Activated CD4-positive, alpha-beta T cell treated with anti-CD3 and anti-CD28 coated beads, Interleukin-2, amount 50 U/mL, for 16 hours (primary cell): ENCODE measurements at places on chromosomes 3 and 15.

GRCh38 chr15:90306560-90306959 is 41.1 kb downstream of the NGRN start:
- DNase-seq = peak; percentile 80

DNA sequence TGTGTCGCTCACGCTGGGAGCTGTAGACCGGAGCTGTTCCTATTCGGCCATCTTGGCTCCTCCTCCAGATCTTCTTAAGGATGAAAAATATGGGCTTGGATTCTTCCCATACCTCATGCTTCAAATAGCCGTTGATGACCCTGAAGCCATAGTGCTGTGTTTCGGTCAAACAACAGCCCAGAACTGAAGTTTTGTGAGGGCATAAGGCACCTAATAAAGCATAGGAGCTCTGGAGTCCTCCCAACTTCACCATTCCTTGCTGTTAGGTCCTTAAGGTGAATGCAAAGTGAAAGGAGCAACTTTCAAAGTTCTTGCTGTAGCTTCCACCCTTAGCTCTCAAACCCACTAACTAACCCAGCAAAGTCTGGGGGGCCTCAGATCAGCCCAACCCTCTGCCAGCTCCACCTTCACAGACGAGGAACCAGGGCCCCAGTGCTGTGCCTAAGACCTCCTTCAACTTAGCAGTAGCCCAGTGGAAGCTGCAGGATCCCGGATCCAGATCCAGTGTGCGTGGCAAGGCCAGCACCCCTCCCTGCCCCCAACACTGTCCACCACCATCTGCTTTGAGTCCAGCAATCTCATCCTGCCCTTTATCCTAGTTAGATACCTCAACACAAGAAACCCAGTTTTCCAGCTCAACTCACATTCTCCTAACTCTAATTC is at the start of gene GRK7:
GRK7 (plus strand) TSS at position 321 of the 663 bp plus-strand sequence. CDS start 14,877 bp downstream, outside the sequence.
- DNase-seq = no peak

DNA sequence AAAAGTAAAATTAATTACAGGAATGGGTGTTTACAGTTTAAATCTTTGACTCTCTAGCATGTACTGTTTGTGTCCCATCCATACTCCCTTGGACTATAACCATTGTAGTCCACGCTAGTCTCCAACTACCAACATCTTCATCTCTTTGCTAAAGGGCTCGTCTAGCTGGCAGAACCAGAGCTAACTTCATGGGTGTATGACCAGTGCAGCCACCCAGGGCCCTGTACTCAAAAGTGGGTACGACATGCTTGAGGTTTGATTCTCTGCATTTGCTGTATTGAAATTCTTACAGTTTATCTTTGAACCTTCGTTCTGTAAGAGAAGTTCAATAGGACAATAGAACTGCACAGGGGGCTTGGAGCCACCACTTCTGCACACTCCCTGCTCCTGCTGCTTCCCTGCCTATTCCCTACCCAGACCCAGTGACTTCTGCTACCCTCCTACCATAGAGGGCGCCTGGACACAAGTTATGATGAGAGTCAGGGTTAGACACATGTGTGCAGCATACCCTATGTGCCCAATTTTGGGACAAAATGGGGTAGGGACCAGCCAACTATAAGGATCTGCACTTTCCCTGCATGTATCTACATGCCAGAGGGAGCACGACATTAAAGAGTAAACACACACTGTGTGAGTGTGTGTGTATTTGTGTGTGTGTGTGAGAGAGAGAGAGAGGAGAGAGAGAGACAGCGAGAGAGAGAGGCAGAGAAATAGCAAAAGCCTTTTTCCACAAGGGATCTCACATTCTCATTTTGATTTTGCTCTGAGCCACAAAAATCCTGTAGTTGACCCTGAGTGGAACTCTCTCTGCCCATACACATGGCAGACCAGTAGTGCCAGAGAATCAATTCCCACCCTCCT is 59.0 kb upstream of the NECTIN3 start:
- DNase-seq = peak; percentile 13

DNA sequence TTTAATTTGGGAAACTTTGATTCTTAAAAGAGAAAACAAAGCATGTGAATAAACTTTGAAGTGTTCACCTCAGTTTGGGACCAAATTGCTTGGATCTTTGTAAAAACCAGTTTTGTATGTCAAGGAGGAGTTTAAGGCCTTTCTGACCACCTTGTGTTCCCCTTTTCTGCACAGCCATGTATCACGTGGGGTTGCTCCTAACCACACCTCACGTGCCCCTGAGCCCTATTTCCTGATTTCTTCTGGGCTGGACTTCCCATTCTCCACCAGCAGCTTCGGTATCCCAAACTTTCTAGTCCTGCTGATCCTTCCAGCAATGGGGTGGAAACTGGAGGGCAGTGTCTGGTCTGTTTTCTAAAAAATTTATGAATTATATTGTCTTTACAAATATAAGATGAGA is 76.4 kb upstream of the STT3B start:
- DNase-seq = no peak

DNA sequence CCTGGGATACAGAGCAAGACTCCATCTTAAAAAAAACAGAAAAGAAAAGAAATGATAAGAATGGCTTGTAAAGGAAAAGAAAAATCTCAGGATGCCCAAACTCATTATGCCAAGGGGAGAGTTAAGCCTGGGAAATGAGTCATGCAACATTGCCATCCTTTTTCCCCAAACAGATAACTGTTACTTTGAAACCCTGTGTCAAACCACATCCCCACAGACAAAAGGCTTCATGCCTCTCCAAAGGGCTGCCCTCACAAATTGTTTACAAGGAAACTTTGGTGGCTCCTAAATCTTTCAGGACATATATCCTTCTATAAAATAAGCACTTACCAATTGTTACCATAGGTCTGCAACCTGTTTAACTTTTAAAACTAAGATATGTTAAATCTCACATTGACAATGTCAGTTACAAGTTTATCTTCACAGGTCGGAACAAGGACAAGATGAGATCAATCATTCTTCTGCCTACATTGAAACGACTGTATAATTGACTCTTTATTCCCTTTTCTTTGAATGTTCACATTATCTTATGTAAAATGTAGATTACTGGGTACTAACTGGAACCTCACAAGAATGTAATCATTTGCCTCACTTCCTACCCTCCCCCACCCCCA is 18.6 kb upstream of the SENP7 start:
- peak; percentile 46 for DNase-seq

DNA sequence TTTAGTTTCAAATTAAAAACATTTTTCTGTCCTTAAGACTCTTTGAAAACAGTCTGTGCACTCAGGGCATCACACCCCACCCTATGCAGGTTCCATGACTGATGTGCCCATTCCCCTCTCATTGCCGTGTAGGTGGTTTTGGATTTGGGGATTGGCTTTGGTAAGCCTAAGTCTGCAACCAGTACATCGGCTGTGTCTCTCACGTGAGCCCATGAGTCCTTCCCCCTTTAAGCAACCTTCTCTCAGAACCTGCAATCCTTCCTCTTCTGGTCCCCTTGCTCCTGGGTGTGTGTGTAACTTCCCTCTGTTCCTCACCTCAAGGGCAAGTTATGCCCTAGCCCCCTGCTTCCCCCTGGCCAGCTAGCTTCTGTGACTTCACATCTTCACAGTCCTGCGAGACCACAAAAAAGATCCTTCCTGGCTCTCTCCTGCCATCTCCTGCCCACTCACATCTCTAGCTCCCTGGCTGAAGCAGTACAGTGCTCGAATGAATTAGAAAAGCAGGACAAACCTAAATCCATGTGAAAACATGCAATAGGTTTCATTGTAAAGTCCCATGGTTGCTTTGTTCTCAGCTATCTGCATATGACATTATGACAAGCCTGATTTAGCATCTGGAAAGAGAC is 126.7 kb downstream of the UACA start:
- DNase-seq = no peak

DNA sequence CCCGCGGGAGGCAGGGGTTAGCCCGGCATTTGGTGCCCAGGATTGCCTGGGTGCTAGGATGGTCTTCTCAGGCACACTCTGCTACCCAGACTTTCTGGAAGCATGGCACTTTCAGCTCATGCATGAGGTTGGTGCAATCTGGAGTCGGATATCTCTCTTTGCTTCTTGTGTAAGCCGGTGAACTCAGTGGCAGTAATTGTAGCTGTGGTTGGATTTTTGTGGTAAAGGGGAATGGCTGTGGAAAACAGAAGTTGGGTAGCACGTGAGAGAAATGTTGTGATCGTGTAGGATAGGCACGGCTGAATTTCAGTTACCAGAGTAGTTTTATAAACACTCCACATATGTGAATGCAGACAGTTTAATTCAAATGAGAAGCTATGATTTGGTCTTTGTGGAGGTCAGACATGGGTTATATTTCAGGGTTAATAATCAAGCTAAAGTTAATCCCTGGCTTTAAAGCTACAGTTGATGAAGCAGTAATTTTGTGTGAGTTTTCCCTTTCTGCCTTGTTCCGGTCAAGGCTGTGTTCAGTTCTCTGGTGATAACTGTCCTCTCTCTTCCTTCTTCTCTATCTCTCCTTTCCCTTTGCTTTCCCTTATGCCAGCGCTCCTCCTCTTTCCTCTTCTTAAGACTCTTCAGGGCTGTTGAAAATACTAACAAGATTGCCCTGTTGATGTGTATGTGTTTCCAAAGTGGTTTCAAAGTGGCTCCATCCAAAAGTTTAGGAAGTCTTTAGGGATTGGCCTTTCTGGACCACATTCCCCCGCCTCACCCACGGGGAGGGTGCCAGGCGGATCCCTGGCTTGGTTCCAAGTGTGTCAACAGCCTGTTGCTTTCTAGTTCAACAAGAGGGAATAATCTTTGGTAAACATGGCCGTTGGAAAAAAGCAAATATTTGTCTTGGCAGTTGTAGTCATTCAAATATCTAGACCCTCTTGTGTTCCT is 404.6 kb upstream of the C2CD4B start:
- no peak for DNase-seq
